Fibroblast of skin of right biceps (primary cell): ENCODE measurements at places on chromosomes 5 and 9.

- no peak for DNase-seq
Measured at GRCh38 chr9:123465304-123465703, 109.3 kb downstream of the CRB2 start.

GRCh38 chr5:144451187-144451973, 280.7 kb downstream of the KCTD16 start:
- DNase-seq, result peak; percentile 12

DNA sequence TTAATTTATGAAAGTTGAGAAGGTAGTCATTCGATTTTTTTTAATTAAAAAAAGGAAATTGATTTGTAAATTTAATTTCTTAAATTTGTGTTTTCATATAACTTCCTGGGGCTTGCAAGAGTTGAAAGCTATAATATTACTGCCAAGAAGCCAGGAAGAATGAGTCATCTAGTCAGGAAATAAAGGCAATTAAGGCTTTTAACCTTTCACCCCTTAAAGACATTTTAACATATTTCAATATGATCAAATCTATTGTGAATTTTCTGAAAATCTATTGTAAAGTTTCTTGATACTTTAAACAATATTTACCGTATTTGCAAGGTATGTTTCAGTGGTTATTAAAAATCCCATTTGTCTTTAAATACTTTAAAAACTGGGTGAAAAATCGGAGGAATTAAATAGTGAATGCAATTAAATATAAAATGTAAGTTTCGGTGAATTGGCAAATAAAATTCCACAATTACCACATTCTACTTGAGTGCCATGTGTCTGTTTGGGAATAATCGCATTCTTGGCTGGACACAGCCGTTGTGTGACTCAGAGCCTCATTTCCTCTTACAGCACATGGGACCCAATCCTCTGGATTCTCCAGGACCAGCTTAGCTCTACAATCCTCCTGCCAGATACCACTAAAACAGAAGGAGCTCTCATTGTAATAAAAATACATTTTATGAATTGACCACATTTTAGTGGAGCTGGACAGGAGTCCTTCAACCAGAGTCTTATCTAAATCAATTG, 310.7 kb downstream of the HCN1 start:
- peak; percentile 68 for DNase-seq

DNA sequence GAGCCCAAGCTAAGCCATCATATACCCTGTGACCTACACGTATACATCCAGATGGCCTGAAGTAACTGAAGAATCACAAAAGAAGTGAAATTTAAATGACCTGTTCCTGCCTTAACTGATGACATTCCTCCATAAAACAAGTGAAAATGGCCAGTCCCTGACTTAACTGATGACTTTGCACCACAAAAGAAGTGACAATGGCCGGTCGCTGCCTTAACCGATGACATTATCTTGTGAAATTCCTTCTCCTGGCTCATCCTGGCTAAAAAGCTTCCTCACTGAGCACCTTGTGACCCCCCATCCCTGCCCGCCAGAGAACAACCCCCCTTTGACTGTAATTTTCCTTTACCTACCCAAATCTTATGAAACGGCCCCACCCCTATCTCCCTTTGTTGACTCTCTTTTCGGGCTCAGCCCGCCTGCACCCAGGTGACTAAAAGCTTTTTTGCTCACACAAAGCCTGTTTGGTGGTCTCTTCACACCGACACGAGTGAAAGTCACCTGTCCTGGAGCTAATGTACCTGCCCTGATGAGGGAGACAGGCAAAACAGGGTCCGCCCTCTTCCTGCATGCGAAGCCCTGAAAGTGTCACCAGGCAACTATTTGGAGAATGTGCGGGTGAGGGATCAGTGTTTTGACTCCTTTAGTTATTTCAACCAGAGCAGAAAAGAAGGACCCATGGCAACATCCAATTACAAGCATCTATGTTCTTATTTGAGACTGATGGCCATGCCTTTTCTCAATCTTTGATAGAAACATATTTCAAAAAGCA, 266.1 kb downstream of the SMARCA2 start:
- peak; percentile 39 for DNase-seq

GRCh38 chr5:53962306-53962705, 348.1 kb downstream of the ARL15 start:
- peak; percentile 4 for DNase-seq

DNA sequence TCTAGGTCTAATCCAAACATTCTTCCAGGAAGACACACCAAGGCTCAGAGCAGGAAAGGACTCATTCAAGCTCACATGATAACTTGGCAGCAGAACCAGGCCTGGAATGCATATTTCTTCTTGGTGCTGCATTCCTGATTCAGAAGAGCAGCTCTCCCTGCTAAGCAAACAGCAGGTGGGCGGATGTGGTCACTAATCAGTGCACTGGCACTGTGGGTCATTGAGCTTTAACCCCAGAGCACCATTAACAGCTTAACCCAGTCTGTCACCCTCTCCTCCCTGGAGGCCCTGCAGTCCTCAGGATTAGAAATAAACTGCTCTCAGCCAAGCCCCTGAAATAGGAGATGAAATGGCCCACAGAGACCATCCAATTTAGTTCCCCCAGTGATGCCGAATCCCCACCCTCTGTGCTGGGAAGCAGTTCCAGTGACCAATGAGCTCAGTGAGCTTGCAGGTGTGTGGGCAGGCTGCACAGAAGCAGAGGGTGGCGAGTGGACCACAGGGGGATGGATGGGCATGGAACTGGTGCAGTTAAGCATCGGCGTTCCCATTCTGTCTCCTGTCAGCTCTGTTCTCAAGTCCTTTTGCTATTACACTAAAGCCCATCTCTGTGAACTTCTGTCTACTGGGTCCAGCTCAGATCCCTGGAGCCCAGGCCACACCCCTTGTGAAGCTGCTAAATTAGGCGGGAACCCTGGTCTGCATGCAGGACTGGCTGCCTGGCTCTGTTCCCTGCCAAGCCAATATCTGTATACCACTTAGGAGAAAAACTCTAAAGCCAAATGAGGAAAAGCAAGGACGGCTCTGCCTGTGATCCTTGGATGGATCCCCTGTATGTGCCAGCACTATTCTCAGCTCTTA, 16.6 kb upstream of the MEGF9 start:
- DNase-seq, result peak; percentile 61

DNA sequence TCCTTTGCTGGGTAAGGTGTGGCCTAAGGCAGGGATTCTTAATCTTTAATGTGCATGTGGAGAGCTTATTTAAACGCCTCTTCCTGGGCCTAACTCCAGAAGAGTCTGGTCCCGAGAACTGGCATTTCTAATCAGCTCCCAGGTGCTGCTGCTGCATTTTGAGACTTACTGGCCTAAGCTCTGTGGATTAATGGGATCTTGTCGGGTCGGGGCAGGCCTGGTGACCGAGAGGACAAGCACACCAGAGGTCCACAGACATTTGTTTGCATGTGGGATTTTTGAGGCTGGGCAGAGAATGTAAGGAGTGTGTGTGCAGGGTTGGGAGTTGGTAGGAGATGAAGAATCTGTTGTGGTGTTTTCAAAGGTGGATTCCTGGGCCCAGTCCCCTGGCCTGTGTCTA, 95.0 kb upstream of the DAP start:
- DNase-seq, result no peak

GRCh38 chr5:133432956-133433532, 179.3 kb downstream of the FSTL4 start:
- no peak for DNase-seq

DNA sequence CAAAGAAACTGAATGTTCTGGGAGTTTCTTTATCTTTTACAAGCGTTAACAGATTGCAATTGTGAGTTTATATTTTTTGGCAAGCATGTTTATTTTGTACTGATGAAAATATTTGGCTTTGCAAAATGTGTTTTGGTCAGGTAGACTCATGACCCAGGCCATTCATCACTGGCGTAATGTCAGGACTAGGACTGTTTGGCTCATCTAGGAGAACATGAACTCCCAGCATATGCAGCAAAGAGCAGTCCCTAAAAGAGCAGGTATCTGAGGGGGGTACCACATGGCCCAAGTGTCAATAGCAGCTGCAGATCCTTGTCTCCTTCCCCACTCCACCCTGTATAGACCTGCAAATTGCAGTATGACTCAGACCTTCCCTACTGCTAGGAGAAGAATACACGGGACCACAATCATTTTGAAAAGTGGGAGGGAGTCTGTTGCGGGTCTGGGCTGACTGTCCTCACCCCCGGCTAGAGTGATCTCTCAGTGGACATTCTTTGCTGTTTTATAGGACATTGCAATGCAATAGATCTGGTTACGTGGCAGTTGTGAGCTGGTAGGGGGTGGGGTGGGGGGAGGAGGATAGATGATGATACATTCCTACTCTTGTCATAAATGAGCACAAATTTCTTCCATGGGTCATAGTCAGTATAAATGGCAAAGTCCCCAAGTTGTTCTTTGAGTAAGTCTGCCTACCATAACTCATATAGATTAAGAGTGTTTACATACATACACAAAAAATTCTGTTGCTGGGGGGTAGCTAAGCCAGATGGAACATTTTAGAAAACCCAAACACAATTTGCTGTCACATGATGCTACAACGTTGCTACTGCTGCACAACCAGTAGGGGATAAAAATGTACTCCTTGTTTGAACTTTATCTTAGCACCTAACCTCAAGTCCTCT, 20.8 kb upstream of the SNCAIP start:
- DNase-seq, result peak; percentile 59

DNA sequence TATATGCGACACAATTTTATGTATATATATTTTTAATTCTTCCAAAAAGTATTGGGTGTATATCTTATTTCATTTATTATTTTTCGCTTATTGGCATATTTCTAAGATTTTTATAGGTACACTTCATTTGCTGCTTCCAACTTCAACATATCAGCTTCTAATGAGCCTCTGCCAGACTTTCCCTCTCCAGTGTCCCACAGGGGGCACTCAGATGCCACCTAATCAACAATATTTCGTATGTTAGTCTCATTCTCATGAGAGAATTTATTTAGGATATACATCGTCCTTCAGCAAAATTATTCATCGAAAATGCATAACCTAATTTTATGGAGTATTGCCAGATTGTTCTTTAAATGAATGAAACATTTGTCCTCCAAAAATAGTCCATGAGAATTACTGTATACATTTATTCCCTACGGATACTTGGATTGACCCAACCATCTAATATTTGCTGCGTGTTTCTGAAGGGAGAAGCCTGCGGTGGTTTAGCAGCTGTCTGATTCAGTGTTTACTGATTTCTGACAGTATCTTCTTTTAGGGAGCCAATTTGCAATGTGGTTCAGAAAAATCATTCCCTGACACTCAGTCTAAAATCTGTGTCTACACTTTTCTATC, 100.6 kb upstream of the SELENOP start:
- DNase-seq, result peak; percentile 53

DNA sequence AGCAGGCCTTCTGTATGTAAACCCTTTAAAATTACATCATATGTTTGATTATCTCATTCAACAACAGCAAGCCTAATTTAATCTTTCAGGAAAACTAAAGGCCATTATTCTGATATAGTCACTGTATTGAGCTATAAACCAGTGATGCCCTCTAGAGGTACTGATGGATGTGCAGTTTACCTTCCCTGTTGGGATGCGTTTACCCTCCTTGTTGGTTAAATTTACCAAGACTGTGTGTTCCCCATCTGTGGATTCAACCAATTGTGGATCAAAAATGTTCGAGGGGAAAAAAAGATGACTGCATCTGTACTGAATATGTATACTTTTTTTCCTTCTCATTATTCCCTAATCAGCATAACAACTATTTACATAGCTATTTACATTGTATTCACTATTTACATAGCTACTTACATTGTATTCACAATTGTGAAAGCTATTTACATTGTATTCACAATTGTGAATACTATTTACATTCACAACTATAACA, 3.7 kb upstream of the BAAT start:
- no peak for DNase-seq

DNA sequence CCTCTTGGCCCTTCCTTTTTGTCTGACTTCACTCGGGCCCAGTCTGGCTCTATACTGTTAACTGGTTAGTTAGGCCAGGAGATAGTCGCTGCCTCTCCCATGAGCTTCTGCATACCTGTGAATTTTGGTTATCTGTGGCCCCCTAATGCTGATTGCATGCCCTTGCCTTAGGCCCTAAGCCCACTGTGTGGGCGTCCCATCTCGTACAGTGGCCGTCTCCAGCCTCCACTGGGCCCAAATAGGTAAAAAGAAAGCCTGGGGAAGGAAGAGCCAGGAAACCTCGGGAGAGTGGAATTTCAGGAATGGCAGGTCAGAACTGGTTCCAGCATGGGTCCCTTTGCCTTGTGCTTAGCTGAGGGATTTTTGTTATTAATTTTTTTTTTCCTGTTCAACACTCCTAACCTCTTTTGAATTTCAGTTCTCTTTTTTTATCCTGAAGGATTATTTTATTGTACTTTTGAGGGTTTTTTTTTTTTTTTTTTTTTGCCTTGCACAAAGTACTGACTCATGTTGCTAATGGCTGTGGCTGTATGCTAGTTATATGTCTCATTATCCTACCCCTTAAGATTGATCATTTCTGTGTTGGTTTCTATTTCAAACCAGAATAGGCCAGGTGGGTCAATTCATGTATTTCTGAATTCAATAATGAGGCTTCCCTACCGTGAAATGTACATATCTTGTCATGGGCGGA, 3.4 kb downstream of the PRRC2B start:
- DNase-seq, result peak; percentile 45

DNA sequence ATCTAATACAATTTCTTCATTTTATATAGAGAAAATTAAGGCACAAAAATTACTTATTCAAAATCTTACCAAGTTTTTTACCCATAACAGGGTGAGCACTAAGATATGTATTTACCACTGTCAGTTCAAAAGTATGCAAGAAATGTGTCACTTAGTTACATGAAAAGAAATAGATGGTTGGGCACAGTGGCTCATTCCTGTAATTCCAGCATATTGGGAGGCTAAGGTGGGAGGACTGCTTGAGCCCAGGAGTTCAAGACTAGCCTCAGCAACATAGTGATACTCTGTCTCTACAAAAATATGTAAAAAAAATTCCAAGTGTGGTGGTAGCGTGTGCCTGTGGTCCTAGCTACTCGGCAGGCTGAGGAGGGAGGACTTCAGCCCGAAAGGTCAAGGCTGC, 19.4 kb downstream of the YIPF5 start:
- DNase-seq, result peak; percentile 75

GRCh38 chr9:133125941-133126696, 5.1 kb upstream of the RALGDS start:
- DNase-seq, result peak; percentile 29

GRCh38 chr5:124747791-124748686, 1.6 kb upstream of the ZNF608 start:
- DNase-seq, result peak; percentile 43

DNA sequence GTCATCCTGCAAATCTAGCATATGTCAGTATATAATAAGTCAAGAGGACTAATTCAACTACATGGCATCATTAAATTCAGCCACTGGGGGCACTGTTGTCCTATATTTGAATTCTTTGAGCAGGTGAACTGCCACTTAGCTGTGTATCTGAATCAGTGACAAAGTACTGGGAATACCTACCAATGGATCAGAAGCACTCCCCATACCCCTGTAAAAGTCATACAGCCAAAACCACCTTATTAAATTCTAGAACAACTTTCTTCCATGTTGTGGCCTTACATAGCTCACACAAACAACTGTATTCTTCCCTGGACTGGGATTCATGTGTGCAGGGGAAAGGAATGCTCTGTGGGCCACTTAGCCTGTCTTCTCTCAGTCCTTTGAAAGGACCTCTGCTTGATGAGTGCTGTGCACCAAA, 57.4 kb upstream of the PLPP6 start:
- peak; percentile 58 for DNase-seq

GRCh38 chr9:82284758-82285157, 296.2 kb downstream of the SPATA31D1 start:
- DNase-seq, result no peak

- no peak for DNase-seq
Measured at GRCh38 chr9:112258106-112258505, 75.3 kb downstream of the PTBP3 start.

- DNase-seq, result peak; percentile 65
Measured at GRCh38 chr5:134577022-134577795, 51.7 kb downstream of the JADE2 start.

- peak; percentile 20 for DNase-seq
Measured at GRCh38 chr9:133737774-133738639, at the start of gene SARDH. SARDH (minus strand) TSS chr9:133738352; CDS start chr9:133734173, 4,179 bp downstream.
